ENCODE measurements at places on chromosomes 1 and 21.

DNA sequence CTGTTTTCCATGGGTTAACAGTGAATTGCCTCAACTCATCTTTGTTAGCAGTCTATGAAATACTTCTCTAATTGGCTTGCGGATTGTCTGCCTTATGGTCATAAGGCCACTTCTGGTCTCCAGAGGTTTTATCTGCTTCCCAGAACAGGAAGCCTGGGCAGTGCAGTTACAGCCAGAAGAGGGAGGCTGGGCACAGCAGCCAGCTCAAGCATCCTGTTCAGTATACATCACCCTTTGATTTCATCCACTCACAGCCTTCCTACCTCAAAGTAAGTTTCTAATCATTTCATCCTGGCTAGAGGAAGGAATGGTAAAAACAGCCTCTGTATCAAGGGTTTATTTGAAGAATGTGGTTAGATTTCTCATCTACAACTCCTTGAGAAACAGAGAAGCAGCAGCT lies 311.5 kb upstream of the DEPDC1 start:
- DNase-seq: no peak

- DNase-seq: no peak
Measured at GRCh38 chr21:42526379-42526727, 12.7 kb downstream of the SLC37A1 start.

- no peak for DNase-seq
Measured at GRCh38 chr1:214565310-214565709, 13.9 kb upstream of the PTPN14 start.

DNA sequence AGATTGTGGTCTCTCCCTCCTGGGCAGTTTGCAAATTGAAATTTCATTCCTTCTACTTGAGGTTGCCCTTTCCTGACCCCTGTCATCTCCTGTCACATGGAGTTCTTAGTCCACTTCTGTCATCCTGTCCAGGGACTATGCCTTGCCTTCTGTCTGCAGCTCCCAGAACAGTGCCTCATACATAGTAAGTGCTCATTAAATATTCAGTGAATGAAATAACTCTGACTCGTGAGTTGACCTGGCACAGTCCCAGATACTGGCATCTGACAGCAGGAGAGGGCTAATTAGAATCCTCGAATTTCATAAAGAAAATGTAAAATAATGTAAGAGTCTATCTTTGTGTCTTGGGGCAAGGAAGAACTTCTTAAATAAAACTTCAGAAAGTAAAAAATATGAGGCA lies 50.8 kb downstream of the CNIH3 start:
- no peak for DNase-seq

DNA sequence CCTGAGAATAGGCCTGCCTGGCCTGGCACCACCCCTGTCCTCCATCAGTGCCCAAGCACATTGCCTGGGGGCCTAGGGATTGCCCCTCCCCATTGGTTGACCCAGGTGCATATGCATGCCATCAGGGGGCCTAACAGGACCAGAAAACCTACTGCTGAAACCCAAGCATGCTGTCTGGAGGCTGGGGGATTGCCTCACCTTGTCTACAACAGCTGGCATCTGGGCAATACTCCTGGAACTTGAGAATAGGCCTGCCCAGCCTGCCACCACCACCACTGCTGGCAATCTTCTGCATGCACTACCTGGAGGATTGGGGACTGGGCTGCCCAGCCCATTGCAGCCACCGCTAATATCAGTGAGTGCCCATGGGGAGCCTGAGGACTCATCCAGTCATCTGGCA lies 56.1 kb upstream of the BCL10 start:
- no peak for DNase-seq

DNA sequence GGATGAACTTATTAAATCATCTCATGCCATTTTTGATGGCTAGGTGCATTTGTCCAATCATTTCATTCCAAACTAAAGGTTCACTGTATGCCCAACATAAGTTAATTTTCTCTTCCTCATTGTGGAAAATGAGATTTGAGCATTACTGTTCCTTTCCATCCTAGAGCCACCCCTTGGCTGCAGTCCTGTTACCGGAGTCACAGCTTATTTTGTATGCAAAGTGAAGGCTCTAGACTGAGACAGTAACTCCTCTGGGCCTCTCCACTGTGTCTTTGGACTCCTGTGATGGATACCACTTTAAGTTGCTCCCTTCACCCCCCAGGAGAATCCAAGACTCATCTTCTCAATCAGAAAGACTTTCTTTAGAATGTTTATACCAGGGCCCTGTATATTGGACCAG lies 59.7 kb downstream of the FGGY start:
- DNase-seq: no peak

GRCh38 chr1:87902830-87903229 lies 574.1 kb downstream of the LMO4 start:
- DNase-seq: no peak

DNA sequence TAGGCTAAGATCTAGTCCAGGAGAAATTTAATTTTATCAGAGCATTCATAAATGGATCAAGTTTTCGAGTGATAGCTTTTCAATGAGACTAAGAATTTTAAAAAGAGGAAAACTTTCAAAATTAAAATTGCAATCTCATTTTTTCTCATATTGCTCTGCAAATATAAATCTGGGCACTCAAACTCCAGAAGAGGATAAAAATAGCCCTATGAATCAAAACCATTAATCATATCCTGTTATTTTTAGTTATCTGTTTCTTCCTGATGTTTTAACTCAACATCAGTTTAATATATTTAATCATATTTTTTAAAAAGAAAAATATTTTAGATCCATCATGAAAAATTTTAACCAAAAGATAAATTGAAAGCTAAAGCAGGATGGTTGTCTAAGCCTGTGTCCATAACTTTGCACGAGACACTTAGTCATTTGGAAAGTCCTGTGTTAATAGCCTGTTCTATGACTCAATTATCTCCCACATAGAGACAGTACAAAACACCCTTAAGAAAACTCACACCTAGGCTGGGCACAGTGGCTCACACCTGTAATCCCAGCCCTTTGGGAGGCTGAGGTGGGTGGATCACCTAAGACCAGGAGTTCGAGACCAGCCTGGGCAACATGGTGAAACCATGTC lies 17.1 kb upstream of the PRRC2C start:
- DNase-seq: no peak

- no peak for DNase-seq
Measured at GRCh38 chr1:55466921-55467320, 251.8 kb upstream of the USP24 start.

DNA sequence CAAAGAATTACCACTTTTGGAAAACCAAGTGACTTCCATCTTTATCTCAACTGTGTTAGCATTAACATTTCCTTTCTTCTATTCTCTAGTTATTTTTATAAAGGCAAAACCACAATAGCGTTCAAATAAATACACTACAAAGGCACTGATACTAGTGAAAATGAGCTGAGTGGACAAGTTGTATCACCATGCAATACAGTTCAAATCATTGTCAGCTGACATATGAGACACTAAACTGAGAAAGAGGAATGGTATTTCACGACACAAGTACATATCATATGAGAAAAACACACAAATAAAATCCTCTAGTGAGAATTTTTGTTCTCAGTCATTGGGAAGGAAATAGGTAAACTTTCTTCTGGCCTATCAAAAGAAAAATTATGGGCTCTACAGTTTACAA lies 26.2 kb downstream of the ENAH start:
- no peak for DNase-seq

GRCh38 chr1:11648039-11648438 lies 6.2 kb downstream of the FBXO2 start:
- no peak for DNase-seq

DNA sequence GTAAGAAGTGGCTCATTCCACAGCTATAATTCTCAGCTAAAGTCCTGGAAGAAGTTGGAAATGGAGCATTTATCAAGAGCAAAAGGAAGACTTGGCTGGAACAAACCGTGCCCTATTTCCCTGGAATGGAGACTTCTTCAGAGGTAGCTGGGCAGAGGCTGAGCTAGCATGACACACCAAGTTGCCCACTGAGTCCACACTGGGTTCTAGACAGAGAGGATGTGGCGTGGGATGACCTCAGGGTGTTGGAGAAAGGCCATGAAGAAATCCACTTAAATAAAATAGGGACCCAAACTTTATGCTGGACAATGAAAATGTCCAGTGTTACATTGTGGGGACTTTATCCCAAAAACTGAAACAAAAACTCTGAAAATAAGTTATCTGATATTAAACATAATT lies 116.2 kb downstream of the KCNJ6 start:
- no peak for DNase-seq

DNA sequence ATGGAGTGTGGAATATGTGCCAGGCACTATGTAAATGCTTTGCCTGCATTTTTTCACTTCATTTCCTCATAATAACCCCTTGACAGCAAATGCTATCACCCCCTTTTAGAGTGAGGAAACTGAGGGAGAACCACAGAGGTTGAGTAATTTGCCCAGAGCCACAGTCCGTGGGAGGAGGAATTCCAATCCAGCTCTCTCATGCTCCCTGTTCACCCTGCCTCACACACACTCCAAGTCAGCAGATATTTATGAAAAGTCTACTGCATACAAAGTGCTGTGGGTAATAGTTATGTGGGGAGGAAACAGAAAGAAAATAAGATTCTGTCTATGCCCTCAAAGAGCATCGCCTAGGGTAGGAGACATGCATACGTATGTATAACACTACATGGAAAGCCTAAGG lies 30.9 kb upstream of the RBM15 start:
- no peak for DNase-seq

- no peak for DNase-seq
Measured at GRCh38 chr1:18783705-18784481, 75.6 kb downstream of the TAS1R2 start.

- DNase-seq: no peak
Measured at GRCh38 chr1:150106341-150106740, 38.8 kb downstream of the VPS45 start.

DNA sequence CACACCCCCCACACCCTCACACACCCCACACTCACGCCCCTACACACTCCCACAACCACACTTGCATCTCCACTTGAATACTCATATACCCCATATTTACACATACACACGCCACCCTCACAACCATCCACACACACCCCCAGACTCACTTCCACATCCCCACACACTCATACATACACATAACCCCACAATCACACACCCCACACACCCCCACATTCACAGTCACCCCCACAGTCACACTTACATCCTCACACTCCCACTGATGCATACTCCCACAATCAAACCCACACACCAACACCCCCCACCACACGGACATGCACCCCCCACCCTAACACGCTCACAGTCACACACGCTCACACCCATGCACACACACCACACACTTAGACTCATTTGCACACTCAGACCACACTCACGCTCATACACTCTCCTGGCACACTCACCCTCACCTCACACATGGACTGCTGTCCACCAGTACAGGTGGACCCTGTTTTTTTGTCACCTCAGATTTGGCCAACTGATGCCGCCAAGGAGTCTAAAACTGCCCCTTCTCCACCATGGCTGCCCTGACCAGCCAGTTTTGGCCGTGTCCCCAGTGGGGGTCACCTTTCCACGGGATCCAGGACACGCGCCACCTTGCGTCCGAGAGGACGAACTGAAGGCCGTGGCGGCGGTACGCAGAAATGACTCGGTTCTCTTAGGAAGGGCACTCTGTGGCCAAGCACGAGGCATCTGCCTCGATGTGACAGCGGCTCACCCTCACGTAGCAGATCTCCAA lies 45.3 kb upstream of the EDN2 start:
- no peak for DNase-seq

DNA sequence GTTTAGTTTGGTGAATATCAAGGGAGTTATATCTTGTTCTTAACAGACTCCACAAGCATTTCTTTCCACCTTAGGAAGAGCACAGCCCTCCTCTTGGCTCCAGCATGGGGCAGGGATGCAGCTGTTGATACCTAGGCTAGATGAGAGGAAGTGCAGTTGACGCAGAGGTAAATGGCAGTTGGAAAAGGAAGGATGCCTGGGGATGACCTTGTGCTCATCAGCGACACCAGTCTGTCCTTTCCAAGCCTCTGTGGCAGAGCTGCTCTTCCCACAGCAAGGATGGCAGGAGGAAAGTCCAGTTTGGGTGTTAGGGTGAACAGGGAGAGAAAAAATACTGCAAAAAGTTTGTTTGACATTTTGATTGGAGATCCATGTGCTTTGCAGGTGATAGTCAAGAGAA lies 6.2 kb downstream of the PROX1 start:
- DNase-seq: no peak

DNA sequence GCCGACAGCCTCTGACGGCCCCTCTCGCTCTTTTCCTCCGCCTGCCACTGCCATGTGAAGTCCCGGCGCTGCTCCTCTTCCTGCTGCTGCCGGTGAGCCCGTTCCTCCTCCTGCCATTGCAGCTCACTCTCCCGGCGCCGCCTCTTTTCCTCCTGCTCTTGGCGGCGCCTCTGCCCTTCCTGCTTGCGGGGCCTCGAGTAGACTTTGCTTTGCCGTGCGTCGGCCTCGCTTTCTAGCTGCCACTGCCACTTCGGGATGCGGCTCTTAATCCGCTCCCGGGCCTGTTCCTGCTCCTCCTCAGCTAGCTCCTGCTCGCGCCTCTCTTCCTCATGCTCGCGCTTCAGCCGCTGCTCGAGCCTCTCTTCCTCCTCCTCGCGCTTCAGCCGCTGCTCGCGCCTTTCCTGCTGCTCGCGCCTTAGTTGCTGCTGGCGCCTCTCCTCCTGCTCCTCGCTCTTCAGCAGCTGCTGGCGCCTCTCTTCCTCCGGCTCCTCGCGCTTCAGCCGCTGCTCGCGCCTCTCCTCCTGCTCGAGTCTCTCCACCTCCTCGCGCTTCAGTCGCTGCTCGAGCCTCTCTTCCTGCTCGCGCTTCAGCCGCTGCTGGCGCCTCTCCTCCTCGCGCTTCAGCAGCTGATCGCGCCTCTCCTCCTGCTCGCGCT lies 4.3 kb downstream of the TCHH start:
- peak; percentile 40 for DNase-seq

DNA sequence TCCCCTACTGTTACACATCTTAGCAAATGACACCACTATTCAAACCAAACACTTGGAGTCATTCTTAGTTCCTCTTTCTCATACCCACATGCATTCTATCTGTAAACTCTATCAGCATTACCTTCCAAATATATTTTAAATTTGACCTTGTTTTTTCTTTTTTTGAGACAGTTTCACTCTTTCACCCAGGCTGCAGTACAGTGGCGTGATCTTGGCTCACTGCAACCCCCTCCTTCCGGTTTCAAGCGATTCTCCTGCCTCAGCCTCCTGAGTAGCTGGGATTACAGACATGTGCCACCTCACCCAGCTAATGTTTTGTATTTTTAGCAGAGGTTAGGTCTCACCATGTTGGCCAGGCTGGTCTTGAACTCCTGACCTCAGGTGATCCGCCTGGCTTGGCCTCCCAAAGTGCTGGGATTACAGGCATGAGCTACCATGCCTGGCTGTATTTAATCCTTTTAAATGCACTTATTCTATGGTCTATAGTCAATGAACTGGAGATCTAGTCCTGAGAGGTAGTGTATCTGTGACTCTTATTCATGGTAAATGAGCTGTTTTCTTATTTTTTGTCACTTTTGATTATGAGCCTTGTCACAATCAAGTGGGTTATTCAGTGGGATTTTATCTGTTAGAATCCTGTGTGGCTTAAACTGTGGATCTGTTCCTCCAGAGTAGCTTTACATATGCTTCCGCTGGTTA lies 73.1 kb downstream of the GATAD2B start:
- DNase-seq: no peak

Measured in DMS79 (cell line).